ENCODE measurements at places on chromosomes 3 and 15.

GRCh38 chr3:170956647-170957046, 48.2 kb upstream of the EIF5A2 start:
- DNase-seq, result no peak

DNA sequence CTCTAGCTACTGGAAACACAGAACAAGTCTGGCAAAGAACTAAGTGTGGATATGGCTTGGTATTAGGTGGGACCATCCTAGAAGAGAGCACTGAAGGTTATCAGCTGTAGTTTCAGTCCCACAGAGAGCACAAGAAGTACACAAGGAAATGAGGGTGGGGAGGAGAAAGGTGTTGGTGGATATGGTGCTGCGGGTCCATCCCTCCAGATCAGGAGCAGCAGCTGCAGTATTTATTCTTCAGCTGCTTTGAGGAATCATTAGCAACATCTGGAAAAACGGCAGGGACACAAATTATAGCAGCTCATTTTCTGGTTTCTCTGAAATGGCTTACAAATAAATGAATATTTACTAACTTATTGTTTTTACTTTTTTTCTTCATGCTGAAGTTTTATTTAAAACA, 29.0 kb downstream of the CD80 start:
- DNase-seq, result no peak

- no peak for DNase-seq
Observed at GRCh38 chr15:52436981-52437380, 91.7 kb downstream of the MYO5A start.

GRCh38 chr3:9399746-9400145, 2.3 kb downstream of the SETD5 start:
- no peak for DNase-seq

- DNase-seq, result no peak
Observed at GRCh38 chr3:50885070-50885850, 210.5 kb downstream of the DOCK3 start.

DNA sequence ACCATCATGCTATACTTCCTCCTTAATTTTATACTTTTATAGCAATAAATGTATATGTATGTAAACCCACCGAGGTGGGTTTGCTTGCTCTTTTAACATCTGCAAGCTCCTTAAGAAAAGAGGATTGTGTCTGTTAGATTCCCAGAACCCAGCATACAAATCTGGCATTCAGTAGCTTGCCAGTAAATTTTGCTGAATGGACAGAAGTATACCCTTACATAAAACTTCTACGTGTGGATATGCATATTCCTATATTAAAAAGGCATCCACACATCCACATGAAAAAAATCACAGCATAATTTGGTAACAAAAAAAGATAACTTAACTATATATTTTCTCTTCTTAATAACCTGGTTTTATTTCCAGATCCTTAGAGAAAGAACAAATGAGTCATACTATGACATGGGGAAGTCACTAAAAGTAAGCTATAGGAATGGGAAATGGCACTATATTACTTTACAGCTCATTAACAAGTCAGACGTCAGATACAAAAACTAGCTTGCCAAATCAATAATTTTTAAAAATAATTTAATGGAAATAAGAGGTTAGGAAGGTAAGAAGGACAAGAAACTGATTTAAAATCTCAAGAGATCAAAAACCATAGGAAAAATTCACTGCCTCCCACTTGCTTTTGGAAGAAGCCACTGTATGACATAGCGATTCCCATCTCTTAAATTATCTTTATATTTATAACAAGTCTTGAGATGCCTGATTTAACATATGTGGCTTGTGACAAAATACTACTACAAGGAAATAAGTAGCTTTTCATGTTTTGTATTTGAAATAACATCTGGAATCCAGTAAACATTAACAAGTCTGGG, 68.7 kb downstream of the SUMF1 start:
- DNase-seq, result no peak

DNA sequence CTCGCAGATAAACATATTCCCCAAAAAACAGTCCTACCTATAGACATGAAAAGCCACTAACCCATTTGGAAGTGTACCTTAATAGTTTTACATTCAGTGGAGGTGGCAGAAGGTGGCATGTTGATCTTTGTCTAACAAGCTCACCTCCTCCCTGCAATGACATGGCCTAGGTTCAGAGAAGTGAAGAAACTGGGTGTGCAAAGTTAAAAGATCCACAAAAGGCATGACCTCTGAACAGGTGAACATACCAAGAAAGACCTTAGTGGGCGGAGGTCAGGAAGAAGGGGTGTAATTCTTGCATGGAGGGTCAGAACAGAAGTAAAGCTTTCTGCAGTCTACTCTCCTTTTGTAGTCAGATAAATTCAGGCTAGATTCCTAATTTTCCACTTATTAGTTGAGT, 822 bp downstream of the MRPL3 start:
- no peak for DNase-seq

All from CD4-positive, alpha-beta T cell treated with Interleukin-15 for 1 hour (primary cell).